Gastroesophageal sphincter (tissue), 4 donors: ENCODE measurements at places on chromosomes 3 and 15.

- peak within 1 kb of the TSS; percentile 49 for H3K27ac ChIP-seq
- no peaks in the 10 kb centered on the region for H3K27me3 ChIP-seq
- no peaks in the 10 kb centered on the region for H3K36me3 ChIP-seq
- peaks cover 31% of the 10 kb centered on the region for H3K4me1 ChIP-seq
- peak within 1 kb of the TSS; percentile 68 for H3K4me3 ChIP-seq
- ATAC-seq: peak; percentile 88
Measured at GRCh38 chr15:78944669-78945407, at the start of gene CTSH. Gene CTSH, minus strand, starts transcription at chr15:78945046. Its CDS starts 65 bp downstream, at chr15:78944981.

DNA sequence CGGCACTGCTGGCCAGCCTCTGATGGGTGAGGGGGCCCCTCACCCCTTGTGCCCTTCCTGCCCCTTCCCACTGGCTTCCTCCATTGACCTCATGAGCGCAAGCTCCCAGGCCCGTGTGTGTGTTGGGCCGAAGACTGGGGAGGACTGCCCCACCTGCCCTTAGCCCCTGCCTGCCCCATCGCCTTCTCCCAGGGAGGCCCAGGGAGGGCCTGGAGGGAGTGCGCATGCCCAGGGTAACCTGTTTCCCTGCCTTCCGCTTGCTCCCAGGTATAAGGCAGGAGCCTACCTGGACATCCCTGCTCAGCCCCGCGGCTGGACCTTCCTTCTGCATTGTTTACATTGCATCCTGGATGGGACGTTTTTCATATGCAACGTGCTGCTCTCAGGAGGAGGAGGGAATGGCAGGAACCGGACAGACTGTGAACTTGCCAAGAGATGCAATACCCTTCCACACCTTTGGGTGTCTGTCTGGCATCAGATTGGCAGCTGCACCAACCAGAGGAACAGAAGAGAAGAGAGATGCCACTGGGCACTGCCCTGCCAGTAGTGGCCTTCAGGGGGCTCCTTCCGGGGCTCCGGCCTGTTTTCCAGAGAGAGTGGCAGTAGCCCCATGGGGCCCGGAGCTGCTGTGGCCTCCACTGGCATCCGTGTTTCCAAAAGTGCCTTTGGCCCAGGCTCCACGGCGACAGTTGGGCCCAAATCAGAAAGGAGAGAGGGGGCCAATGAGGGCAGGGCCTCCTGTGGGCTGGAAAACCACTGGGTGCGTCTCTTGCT is 8.8 kb downstream of the DLL4 start:
- H3K4me3 ChIP-seq: no peak overlapping the region
- H3K27me3 ChIP-seq: peaks cover 33% of the 10 kb centered on the region
- H3K36me3 ChIP-seq: no peaks in the 10 kb centered on the region
- no peak overlapping the region for H3K27ac ChIP-seq

DNA sequence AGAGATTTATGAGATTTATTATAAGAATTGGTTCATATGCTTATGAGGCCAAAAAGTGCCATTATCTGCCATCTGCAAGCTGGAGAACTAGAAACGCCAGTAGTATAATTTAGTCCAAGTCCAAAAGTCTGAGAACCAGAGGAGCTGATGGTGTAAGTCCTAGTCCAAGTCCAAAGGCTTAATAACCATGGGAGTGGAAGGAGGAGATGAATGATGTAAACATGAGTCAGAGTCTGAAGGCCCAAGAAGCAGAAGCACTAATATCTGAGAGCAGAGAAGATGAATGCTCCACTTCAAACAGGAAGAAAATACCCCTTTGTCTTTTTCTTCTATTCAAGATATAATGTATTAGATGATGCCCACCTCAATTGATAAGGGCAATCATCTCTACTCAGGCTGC is 185.7 kb downstream of the CGGBP1 start:
- no peaks in the 10 kb centered on the region for H3K27me3 ChIP-seq
- H3K4me3 ChIP-seq: no peak overlapping the region
- no peak for ATAC-seq
- H3K36me3 ChIP-seq: no peaks in the 10 kb centered on the region
- no peak overlapping the region for H3K27ac ChIP-seq
- no peaks in the 10 kb centered on the region for H3K4me1 ChIP-seq

DNA sequence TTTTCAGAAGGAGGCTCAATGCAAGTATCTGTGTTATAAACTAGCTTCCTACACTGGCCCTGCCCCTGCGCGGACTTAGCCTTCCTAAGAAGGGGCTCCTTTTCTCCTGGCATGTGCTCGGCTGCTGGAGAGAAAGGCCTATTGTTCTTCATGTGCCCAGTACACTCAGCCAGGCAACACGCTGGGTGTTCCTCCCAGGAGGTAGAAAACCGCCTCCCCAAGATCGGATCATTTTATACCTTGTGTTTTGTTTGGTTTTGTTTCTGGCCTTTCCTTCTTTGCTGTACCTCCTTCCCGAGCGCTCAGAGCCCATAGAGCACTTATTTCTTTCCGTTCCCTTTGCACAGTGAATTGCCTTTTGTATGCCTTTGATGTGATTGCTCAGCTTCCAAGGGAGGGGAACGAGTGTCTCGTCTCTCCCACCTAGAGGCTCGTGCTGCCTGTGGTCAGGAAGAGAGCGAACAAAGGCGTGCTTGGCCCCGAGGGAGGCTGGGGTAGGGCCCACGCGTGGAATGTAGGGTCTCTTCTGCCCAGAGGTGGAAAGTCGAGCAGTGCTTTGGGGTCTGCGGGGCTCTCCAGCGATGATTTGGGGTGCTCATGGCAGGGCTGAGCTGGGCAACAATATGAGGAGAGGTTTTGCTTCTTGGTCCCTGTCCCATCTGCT is 30.0 kb downstream of the CCNL1 start:
- no peak for ATAC-seq
- H3K4me3 ChIP-seq: peak overlapping the region; percentile 27
- peak overlapping the region; percentile 78 for H3K27ac ChIP-seq
- no peaks in the 10 kb centered on the region for H3K36me3 ChIP-seq
- H3K27me3 ChIP-seq: no peaks in the 10 kb centered on the region
